ENCODE measurements at places on chromosomes 12 and 14.

GRCh38 chr14:102437997-102438915, 71.3 kb downstream of the ANKRD9 start:
- peak; percentile 95 for DNase-seq

DNA sequence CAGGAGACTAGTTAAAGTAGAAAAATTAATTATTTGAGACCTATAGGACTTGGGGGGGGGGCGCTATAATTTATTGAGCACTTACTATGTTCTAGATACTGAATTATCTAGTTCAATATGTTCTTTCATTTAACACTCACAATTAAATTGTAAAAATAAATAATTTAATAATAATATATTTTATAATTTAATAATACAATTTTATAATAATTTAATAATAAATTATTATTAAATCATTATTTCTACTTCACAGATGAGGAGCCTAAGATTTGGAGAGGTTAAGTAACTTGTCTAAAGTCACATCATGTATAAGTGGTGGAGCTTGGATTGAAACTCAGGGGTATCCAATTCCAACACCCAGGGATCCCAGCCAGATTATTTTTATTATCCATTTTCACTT, 98.8 kb upstream of the CCDC175 start:
- no peak for DNase-seq

GRCh38 chr12:9706086-9706685, 26.7 kb downstream of the CLECL1 start:
- DNase-seq: no peak

- DNase-seq: no peak
These were observed 4.4 kb downstream of the AMHR2 start for GRCh38 chr12:53427905-53428594.

DNA sequence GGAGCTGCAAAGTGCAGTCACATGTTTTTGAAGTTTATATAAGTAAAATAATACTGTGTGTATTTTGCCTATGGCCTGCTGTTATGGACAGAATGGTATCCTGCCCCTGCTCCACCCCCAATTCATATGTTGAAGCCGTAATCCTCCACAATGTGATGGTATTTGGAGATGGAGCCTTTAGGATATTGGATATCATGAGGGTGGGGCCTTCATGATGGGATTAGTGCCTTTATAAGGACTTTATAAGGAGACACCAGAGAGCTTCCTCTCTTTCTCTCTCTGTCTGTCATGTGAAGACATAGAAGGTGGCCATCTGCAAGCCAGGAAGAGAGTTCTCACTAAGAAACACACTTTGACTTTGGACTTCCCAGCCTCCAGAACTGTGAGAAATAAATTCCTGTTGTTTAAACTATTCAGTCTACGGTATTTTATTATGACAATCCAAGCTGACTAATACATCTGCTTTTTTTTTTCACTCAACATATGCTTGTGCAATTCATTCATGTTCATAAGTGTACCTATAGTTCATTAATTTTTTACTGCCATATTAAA, 3.1 kb upstream of the CHPT1 start:
- no peak for DNase-seq

- no peak for DNase-seq
These were observed 17.9 kb downstream of the RAD52 start for GRCh38 chr12:931591-931990.

DNA sequence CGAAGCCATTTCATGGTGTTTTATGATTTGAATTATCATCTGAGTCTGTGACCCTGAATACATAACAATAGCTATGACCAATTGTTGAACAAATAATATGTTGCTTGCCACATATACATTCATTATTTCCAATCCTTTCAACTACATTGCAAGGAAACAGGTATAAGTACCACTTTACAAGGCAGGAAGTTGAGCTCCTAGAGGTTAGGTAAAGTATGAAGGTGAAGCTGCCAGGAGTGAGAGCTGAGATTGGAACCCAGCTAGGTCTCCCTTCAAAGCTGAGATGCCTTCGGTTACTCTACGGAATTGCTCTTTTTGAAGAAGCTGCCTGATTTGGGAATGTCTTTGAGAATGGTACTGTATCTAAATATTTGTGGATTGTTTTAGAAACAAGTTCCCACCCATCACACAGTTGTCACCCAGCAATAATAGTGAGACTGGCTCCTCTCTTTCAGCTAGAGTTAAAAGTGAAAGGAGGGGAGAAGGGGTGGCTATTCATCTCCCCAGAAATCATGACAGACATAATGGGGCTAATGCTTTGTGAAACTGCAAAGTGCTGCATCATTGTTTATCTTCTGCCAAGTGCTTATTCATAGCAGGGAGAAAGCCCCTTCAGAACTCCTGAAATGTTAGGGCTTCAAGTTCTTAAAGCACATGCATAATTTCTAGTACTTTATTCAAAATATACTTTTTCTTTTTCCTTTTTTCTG, 75.9 kb upstream of the AMIGO2 start:
- DNase-seq: no peak

DNA sequence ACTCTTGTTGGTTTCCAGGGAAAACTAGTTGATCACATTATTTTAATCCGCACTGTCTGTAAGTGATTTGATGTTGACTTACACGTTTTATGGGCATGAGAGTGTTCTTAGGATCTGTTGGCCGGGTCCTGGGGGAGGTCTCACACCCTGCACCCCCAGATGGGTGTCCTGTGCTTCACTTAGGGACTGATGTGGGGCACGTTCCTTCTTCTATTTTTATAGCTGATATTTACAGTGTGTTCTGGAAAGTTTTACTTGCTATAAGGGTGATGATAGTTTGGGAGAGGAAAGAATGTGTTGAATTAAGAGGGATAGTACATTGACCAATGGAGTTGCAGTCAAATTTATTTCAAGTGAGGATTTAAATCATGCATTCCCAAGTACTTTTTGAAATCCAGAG, 96.5 kb upstream of the DYNC1H1 start:
- no peak for DNase-seq

DNA sequence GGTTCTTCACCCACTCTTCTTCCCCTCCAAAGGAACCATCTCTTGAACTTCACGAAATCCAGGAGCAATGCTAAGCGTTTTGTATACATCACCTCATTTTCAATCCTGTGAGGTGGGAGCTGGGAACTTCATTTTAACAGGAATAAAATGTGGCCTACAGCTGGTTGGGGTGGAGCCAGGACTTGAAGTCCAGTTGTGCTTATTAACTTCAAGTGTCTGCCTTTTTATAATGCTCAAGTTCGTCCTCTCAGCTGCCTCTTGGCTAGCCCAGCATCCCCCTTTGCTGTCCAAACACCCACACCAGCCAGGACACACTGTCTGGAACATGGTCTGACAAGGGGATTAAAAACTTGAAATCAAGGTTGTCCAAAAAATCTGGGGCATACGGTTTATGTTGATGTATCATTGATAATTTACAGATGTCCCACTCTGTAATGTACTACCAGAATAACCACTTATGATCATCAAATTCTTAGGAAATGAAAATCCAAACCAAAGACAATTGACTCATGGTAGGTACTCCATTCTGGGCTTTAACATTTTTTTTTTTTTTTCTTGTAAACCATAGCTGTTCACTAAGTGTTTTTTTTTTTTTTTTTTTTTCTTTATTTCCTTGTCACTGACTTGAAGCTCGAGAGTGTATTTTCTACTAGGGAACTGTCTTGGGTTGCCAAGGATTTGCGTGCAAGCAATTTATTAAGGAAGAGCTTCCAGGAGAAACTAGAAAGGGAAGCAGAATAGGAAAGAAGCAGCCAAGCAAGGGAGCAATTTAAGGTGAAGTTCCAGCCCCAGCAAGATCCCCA, 252.3 kb downstream of the EFCAB11 start:
- DNase-seq: peak; percentile 66

DNA sequence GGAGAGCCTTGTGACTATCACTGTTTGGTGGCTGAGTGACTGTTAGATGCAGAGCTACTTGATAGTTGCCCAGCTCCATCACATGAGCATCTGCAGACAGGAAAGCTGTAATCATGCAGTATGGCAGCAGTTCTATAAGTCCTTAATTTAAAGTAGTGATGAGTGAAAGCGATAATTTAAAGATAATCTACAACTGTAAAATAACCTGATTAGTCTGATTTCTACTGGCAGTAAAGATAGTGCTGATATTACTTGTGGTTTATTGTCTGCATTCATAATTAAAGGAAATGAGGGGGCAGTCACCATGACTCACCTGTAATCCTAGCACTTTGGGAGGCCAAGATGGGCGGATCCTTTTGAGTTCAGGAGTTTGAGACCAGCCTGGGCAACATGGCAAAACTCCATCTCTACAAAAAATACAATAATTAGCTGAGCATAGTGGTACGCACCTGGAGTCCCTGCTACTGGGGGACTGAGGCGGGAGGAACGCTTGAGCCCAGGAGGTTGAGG, 41.2 kb upstream of the PLEKHD1 start:
- DNase-seq: no peak

GRCh38 chr12:105420046-105420445, 89.6 kb downstream of the C12orf75 start:
- DNase-seq: no peak

DNA sequence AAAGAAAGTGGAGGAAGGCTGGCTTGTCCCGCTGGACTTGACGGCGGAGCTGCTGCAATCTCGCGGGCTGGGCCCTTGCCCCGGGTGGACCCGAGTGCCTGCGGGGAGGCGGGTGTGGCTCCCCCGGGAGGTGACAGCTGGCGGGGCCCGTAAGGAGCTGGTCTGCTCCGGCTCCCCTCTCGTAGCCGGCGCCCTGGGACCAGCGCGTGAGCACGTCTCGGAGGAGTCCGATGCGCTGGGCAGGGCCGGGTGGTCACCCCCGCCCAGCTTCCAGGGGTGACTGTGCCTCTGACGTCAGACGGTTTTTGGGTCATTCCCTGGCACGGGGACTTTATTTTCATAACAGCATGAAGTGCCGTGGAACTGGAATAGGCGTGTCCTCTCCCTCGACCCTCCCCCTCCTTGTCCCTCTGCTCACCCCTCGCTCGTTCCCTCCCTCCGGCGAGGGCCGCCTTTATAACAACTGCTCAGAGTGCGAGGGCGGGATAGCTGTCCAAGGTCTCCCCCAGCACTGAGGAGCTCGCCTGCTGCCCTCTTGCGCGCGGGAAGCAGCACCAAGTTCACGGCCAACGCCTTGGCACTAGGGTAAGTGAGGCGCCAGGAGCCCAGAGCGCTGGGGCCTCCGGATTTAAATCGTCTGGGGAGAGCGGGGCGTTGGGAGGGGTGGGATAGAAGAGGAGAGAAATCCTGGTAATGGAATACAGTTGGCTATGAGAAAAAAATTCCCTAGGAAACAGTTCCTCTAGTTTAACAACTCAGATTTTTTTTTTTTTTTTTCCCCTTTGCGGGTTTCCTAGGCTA, at the start of gene GPRC5A:
Gene GPRC5A (plus strand): TSS at position 483 of the 801 bp plus-strand sequence. CDS start 16,688 bp downstream, outside the sequence.
- peak; percentile 92 for DNase-seq

DNA sequence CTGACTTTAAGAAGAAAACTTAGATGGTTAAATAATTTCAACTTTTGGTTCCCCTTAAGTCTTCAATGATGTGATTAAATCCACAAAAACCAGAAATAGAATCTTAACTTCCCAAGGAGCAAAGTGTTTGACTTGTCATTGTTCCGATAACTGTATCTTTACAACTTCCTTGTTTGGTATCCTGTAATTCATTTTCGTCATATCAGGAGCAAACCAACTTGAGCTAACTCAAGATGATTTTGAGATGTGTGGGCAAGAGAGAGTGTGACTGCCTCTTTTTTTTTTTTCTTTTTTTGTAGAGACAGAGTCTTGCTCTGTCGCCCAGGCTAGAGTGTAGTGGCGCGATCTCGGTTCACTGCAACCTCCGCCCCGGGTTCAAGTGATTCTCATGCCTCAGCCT, 25.3 kb downstream of the DRAM1 start:
- peak; percentile 20 for DNase-seq

DNA sequence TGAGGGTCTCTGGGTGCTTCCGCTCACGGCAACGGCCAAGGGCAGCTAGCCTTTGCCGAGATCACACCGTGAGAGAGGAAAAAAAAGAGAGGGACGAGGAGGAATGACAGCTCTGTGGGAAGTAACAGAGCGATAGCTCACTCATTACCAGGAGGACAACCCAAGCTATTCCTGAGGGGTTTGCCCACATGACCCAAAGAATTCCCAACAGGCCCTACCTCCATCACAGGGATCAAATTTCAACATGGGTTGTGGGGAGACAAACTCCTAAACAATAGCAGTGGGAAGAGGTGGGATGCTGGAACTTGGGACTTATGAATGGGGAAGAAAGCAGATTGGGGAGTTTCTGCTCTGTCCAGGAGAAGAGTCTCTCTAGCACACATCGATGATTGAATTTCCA, 180.6 kb downstream of the LRRK2 start:
- no peak for DNase-seq

GRCh38 chr12:49632986-49633702, 9.8 kb downstream of the PRPF40B start:
- DNase-seq: no peak

- no peak for DNase-seq
These were observed 17.6 kb upstream of the BCL11B start for GRCh38 chr14:99289394-99290189.

GRCh38 chr12:54701940-54702592, 53.9 kb upstream of the DCD start:
- DNase-seq: peak; percentile 56

DNA sequence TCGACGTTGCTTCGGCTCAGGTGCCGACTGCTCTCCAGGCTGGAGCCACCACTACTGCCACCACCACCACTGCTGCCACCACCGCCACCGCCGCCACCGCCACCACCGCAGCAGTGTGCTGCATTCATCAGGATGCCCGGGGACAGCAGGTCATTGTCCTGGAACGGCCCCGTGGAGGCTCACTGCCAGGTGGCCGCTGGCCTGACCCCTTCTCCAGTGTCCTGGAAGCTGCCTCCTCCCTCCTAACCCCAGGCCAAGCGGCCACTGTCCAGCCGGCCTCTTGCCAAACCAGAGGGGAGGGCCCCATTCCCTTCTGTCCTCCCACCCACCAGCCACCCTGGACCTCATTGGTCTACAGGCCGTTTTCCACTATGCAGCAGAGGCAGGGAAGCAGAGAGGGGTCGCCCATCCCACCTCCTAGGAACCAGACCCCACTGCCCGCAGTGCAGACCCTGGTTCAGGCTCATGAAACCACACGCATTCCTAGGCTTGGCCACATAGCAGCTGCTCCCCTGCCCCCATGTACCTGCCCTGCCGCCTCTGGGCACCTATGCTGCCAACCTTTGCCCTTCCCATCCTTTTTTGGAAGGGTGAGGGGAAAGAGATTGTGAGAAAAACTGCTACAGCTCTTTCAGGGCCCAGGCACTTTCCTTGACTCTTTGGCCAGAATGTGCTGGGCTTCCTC, 15.2 kb downstream of the ARL6IP4 start:
- DNase-seq: no peak

DNA sequence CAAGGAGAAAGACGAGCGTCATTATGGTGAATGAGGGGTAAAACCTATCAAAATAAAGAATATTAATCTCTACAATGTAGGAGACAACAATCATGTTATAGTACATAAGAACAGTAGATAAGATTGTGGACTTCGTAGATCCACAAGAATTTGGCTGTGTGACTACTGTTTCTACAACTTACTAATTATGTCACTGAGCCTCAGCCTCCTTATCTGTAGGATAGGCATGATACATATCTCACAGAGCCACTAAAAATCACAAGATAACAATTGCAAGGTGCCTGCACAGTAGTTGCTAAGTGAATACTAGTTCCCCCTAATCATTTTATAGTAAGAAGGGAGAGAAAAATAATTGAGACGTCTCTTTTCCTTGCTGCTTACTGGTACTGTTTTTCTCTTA, 78.2 kb upstream of the STAC3 start:
- DNase-seq: no peak

Data from lung (tissue), 17 donors.